ENCODE measurements at places on chromosomes 3 and 15. TPM values are rescaled to one million over a fixed set of nuclear protein-coding genes. Genes with fewer than 3 reads are reported as not detected.

Gene IL5RA
- 3.6 TPM for total RNA-seq

Gene CAMK2N2
- not detected for total RNA-seq

Gene TRANK1
- total RNA-seq, result 17.9 TPM

Gene SATB1
- 82.1 TPM for total RNA-seq
